Stimulated activated CD8-positive, alpha-beta memory T cell treated with anti-CD3 and anti-CD28 coated beads, Interleukin-7, amount 100 ng/mL, for 4 hours (primary cell): ENCODE measurements at places on chromosomes 3 and 15.

- DNase-seq = no peak
Measured at GRCh38 chr3:171986757-171987518, 52.4 kb upstream of the FNDC3B start.

GRCh38 chr3:88117683-88118082 is 32.1 kb upstream of the C3orf38 start:
- DNase-seq = no peak

DNA sequence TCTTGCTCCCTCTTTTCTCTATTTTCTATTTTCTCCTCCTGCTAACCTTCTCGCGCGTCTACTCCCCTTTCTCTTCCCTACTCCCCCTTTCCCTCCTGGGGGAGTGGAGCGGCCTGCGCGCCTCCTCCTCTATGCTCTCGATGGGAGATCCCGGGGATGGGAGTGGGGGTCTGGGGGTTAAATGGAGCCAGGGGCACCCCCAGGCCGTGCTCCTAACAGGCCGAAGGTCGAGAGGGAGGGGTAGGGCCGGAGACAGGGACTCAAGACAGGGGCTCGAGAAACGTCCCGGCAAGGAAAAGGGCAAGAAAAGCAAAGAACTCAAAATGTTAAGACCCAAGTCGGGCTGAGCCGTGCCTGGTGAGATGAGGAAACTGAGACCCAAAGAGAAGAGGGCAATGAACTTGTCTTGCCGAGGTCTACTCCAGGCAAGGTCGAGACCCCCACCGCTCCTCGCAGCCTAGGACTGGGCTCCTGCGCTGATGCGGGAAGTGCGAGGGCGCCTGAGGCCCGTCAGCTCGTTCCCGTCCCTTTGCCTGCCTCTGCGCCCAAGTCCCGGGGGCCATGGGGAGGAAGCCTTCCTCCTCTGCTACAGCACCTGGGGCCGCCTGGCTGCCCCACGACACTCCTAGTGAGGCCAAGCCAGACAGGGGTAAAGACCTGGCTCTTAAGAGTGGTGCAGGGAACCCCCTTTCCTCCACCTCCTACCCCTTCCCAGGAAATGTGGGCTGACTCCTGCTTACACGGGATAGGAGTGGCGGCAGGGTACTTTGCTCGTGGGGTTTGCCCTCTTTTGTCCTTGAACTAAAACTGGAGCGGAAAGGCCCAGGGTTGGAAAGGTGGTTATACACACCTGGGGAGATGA is 770 bp upstream of the MEGF11 start:
- DNase-seq = no peak

GRCh38 chr15:81433462-81433861 is 59.4 kb upstream of the TMC3 start:
- no peak for DNase-seq

DNA sequence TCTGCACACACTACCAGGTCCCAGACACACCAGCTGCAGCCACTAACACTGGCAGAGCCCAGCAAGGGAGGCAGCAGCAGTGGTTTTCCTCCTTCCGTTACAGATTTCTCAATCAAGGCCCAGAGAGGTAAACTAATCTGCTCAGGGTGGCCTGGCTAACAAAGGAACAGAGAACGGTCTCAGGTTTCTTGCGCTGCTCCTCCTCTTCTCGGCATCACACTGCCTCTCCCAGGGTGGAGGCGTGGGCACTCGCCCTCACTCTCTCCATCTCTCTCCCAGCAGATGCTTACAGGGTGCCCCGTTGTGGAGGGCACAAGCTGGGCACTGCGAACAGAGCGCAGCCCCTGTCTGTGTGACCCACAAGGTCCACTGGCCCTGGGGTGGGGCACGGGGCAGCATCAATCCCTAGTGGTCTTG is 228.7 kb downstream of the VPS13C start:
- no peak for DNase-seq

DNA sequence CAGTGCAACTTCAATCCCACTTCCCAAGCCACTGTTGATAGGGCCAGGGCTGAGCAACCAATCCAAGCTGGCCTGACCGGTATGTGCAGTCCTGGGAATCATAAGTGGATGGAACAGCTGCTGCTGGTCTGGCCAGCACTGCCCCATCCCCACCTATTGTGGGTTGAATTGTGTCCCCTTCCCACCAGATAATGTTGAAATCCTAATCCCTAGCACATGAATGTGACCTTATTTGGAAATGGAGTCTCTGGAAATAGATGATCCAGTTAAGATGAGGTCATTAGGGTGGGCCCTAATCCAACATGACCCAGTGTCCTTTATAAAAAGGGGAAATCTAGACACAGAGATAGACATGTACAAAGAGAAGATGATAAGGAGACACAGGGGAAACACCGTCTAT is 13.7 kb upstream of the PDIA5 start:
- no peak for DNase-seq

DNA sequence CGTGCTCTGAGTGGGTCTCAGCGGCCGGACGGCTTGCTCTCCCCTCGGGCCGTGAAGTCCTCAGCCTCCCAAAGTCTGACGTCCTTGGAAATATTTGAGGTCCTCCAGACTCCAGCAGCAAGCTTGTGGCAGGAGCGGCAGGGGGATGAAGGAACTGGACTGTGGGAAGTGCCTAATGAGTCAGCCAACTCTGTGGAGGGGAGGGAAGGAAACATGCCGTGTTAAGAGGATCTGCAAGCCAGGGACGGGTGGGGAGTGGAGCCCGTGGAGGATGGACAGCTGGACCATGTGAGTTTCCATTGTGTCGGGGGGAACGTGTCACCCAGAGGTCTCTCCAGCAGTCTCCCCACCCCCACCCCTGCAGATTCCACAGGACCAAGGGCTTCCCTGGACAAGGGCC is 39.4 kb upstream of the IDH2 start:
- no peak for DNase-seq

GRCh38 chr15:84734794-84735479 is 13.5 kb upstream of the ZNF592 start:
- DNase-seq = peak; percentile 58

DNA sequence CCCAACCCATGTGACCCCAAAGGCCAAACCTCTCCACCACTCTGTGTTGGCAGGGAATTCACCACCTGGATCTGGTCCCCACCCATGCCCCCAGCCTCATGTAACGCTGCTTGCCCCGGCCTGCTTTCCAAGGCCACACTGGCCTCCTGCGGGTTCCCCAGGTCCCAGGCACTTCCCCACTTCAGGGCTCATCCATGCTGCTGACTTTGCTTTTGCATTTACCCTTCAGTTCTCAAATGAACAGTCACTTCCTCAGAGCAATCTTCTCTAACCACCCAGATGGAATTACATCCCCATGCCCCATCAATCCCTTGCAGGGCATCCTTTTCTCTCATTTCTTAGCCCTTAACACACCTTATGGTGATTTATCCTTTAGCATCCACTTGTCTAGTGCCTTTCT is 9.2 kb downstream of the DAPK2 start:
- no peak for DNase-seq

DNA sequence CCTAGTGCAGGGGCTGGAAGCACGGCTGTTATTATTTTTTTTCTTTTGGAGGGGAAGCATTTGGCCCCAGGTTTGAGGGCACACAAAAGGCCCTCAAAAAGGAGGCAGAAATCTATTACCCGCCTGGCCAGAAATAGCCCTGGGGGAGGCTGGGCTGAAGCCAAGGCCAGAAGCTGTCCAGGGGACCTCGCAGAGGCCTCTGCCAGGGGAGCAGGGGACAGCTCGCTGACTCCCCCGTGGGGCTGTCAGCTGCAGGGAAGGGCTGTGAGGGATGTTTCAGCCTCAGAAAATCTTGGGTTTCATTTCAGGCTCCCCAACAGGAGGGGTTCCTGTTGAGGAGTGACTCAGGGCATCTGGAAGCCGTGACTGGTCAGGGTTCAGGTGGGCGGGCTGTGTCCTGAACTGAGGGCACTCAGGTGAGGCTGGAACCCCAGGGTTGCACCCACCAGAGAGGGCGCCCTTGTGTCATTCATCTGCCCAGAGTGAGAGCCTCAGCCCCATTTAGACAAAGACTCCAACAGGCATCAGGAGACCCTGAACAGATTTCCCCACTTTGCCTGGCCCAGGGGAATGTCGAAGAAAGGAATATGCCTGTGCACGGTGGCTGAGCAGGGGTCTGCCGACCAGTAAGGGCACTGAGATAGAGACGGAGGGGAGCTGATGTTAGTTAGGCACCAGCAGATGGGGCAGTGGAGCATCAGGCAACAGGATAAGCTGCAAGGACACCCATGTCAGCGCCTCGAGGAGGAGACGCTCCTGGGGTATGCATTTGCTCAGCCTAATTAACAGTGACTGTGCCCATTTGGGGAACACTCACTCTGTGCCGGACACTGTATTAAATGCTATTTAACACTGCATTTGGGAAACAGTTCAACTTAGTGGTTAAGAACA is 43.5 kb upstream of the SLC6A11 start:
- no peak for DNase-seq

DNA sequence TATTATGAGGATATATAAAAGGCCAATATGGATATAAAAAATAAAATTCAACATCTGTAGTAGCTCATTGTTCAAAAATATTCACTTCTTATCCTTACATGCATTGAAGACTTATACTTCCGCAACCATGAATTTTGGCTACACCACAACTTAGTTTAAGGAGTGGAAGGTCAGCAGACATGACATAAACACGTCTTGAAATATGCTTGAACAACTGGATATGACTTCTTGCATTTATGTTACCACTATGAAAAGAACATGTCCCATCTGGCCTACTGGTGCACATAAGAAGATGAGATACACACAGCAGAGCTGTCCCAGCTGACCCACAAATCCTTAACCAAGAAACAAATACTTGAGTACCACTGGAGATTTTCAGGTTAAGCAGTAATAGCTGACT is 52.1 kb downstream of the MYO9A start:
- DNase-seq = no peak

DNA sequence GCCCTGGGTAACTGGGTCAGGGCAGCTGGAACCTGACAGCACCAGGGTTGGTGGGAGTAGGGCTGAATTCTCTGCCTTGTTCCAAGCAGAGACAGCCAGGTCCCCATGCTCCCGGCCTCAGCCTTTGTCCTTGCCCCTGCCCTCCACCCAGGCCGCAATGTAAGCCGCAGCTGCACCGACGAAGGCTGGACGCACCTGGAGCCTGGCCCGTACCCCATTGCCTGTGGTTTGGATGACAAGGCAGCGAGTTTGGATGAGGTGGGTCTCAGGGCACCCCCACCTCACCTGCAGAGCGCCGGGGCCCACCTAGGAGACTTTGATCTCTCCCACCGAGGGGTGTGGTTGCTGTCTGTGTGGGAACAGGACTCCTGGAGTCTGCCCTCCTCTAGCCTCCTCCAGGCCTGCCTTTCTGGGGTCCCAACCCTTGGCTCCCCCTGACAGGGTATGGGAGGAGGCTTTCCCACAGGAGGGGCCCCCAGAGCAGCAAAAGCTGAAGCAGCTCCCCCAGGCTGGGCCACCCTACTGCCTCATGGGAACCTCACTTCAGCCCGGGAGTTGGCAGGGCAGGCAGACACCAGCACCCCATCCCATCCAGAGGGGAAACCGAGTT is 23.4 kb downstream of the VIPR1 start:
- DNase-seq = no peak

DNA sequence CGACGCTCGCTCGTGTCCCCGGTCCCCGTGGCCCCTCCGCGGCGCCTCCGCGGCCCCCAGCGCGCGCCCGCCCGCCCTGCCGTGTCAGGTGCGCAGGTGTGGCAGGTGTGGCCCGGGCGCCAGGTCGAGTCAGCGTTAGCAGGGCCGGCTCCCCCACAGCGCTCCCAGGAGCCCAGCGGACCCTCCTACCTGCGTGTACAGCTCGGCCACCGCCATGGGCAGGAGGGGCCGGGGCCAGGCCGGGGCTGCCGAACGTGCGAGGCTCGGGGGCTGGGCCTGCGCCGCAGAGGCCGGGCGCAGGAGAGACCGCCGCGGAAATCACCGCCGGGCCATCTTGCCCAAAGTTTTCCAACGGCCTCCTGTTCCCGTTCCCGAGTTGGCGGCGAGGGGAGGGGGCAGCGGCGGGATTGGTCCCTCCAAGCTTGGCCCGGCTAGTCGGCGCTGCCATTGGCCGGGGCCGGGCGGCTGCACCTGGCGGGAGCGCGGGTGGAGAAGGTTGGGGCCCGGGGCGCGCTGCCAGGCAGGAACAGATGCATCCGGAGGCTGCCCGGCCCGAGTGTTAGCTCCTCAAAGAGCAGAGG is at the start of gene MYO5C:
Gene MYO5C (minus strand): TSS at position 384 of the 581 bp plus-strand sequence. CDS start 168 bp downstream, at position 216.
- DNase-seq = no peak

- no peak for DNase-seq
Measured at GRCh38 chr15:92653366-92653765, 2.2 kb downstream of the FAM174B start.

GRCh38 chr3:126121632-126122031 is 37.7 kb upstream of the SLC41A3 start:
- no peak for DNase-seq

DNA sequence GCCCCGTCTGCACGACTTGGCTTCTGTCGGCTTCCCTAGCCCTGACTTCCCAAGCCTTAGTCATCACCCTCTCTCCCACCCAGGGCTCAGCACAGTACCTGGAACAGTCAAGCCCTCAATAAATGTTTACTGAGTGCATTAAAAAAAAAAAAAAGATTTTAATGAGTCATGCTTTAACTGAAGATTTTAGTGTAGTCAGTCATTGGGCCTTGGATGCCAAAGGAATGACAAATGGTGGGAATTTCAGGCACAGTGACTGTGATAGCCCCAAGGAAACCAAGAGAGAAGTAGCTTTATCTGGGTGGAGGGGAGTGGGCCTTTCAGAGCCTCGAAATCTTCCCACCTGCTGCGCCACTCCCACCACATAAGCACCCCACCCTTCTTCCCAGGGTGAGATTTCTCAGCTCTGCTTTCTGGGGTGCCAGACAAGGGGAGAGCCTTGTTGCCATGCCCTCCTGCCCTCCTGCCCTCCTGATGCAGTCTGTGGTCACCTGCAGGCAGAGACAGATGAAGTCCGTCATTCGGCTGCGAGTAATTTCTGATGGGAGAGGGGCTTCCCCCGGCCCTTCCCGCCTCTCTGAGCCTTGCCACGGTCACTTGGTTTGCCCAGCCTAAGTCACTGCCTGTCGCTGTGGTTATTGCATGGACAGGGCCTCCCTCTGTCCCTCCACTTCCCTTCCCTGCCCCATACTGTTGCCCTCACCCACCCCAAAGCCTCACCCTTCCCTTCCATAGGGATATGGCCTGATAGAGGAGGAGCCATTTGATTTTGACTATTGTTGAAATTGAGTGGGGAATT is 41.8 kb downstream of the SMAD3 start:
- no peak for DNase-seq

DNA sequence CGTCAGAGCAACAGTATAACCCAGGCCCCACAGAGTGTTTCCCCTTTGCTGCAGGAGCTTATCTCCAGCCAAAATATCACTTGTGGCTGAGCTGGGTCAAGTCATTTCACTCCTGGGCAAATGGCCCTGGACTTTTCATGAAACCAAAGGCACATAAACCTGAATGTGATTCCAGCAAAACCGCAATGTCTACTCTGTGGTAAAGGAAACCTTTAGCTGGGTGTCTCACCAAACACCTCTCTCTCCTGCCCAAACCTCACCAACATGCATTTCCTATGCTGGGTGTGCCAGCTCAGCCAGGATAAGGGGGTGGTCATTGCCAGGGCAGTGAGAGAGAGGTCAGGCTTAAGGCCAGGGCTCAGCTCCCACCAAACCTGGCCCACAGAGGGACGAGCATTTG is 67.4 kb downstream of the GTPBP8 start:
- DNase-seq = no peak

DNA sequence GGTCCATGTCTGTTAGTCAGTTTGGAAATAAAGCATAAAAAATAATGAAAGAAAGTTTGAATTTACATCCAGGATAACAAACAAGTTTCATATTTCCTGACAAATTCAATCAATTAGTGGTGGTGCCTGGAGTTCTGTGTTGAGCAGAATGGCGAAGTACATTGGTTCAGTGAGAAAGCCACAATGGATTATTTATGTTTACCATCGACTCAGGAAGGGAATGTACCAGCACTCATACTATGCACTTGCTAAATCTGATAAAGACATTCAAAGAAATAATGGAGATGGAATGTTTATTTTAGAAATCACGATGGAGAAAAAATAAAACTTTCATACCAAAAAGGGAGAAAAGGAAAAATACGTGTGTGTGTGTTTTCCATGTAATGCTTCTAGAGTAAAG is 45.3 kb upstream of the MME start:
- no peak for DNase-seq
